ENCODE measurements at places on chromosomes 3 and 15.

- peak; percentile 17 for DNase-seq
Measured at GRCh38 chr3:186209810-186210752, 101.2 kb upstream of the ETV5 start.

GRCh38 chr3:14378415-14378814, 24.0 kb upstream of the SLC6A6 start:
- DNase-seq = no peak

DNA sequence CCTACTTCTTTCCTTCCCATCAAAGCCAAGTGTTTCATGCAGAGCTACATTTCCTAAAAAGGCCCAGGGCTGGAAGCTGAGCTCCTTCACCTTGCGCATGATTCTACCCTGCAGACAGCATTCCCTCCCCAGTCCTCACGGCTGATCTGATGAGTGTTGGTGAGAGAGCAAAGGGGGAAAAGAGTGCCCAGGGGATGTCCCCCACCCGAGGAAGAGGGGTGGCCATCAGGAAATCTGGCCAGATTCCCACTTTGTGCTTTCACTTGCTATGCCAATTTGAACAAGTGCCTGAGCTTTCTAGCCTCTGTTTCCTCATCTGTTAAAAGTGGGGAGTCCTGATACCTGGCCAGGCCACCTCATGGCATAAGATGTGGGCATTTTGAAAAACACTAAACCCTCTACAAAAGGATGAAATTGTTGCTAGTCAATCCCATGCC, 231.0 kb upstream of the TLE3 start:
- DNase-seq = no peak

DNA sequence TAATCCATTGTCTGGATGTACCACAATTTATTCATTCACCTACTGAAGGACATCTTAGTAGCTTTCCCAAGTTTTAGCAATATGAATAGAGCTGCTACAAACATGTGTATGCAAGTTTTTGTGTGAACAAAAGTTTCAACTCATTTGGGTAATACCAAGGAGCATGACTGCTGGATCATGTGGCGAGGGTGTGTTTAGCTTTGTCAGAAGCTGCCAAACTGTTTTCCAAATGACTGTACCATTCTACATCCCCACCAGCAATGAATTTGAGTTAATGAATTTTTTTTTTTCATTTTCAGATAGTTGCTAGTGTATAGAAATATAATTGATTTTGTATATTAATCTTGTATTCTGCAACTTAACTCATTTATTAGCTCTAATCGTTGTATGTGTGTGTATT, 20.0 kb upstream of the ELP6 start:
- no peak for DNase-seq

- DNase-seq = no peak
Measured at GRCh38 chr15:53591041-53591440, 168.4 kb downstream of the WDR72 start.
